ENCODE measurements at places on chromosomes 6 and 20.

DNA sequence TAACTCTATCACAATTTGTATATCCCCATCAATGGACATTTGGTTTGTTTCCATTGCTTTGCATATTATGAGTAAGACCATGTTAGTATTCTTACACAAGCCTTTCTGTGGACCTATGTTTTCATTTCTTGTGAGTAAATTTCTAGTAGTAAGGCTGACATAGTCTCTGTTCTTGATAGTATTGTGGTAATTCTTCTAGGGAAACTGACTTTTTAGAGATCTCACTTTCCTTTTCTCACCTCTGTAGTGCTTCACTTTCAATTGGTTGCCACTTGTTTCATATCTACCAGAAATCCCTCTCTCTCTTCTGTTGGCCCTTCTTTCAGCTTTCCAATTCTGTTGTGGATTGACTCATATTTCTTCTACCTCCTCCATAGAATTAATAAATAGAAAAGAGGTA lies 8.5 kb downstream of the ISM1 start:
- DNase-seq = no peak
- H3K36me3 ChIP-seq = peaks cover 7% of the 10 kb centered on the region
- peaks cover 40% of the 10 kb centered on the region for H3K4me1 ChIP-seq
- peaks cover 3% of the 10 kb centered on the region for H3K27me3 ChIP-seq

GRCh38 chr6:142356201-142356883 lies 54.5 kb downstream of the ADGRG6 start:
- H3K4me3 ChIP-seq = no peak overlapping the region
- peaks cover 5% of the 10 kb centered on the region for H3K4me1 ChIP-seq
- H3K27ac ChIP-seq = no peak overlapping the region

- H3K27me3 ChIP-seq = peaks cover 12% of the 10 kb centered on the region
- no peak overlapping the region for H3K4me3 ChIP-seq
- no peak overlapping the region for H3K27ac ChIP-seq
- no peak for DNase-seq
- H3K4me1 ChIP-seq = no peaks in the 10 kb centered on the region
These were observed 356.7 kb downstream of the QKI start for GRCh38 chr6:163771180-163771579.

DNA sequence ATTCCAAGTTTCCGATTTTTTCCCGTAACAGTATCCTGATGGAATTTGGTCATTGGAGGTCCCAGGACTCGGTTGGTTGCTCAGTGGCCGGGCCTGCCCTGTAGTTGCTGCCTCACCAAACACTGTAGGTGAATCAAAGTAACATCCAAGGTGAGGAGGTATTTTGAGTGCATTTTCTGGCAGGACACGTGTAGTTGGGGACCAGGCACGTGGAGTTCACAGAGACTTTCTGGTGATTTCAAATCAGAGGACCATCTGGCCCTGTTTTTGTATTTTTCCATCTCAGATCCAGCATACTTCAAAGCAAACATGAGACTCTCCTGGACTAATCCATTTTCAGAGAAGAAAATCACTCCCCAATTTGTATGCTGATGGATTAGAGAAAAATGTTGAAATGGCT lies 9.9 kb upstream of the DTD1 start:
- no peaks in the 10 kb centered on the region for H3K27me3 ChIP-seq
- DNase-seq = no peak
- H3K4me3 ChIP-seq = no peak overlapping the region
- no peaks in the 10 kb centered on the region for H3K36me3 ChIP-seq

GRCh38 chr20:4866429-4866828 lies 134.9 kb downstream of the SLC23A2 start:
- H3K4me1 ChIP-seq = peaks cover 24% of the 10 kb centered on the region
- H3K36me3 ChIP-seq = peaks cover 19% of the 10 kb centered on the region
- no peaks in the 10 kb centered on the region for H3K27me3 ChIP-seq
- H3K27ac ChIP-seq = no peak overlapping the region

DNA sequence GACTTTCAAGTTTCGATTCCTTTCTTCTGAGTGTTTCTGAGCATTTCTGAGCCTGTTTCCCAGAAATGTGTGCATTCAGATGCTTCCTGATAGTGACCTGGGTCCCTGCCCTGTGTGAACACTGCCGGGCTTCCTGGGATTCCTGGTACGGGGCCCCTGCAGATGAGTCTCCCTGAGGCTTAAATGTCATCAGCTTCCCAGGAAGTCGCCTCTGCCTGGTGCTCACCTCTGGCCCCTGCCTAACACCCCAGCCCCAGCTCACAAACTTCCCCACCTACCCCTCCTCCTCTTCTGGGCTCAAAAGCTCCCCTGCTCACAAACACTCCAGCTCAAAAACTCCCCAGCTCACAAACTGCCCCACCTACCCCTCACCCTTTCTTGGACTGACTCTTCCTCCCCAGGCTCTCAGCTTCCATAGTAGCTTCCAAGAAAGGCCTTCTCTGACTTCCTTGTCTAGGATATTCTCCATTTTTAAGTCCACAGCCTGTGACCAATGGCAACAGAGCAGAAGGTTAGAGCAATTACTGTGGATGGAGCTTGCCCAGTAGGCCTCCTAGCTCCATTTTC lies 42.0 kb downstream of the TGM2 start:
- H3K36me3 ChIP-seq = no peaks in the 10 kb centered on the region
- H3K4me1 ChIP-seq = peaks cover 6% of the 10 kb centered on the region
- H3K27ac ChIP-seq = peak overlapping the region; percentile 51

GRCh38 chr6:50792771-50793170 lies 25.9 kb upstream of the TFAP2B start:
- H3K27ac ChIP-seq = no peak overlapping the region
- H3K4me1 ChIP-seq = no peaks in the 10 kb centered on the region
- DNase-seq = no peak
- no peaks in the 10 kb centered on the region for H3K27me3 ChIP-seq
- H3K4me3 ChIP-seq = no peak overlapping the region

Data from activated CD4-positive, alpha-beta T cell treated with anti-CD3 and anti-CD28 coated beads, Interleukin-2, amount 10 ng/mL, durations not matched to agents 7 days and 5 days (primary cell).